ENCODE measurements at places on chromosomes 11 and 22.

GRCh38 chr11:77127920-77128691 lies at the start of gene MYO7A:
MYO7A (plus strand) TSS chr11:77128246; CDS start chr11:77130635, 2,389 bp downstream.
- DNase-seq, result no peak

DNA sequence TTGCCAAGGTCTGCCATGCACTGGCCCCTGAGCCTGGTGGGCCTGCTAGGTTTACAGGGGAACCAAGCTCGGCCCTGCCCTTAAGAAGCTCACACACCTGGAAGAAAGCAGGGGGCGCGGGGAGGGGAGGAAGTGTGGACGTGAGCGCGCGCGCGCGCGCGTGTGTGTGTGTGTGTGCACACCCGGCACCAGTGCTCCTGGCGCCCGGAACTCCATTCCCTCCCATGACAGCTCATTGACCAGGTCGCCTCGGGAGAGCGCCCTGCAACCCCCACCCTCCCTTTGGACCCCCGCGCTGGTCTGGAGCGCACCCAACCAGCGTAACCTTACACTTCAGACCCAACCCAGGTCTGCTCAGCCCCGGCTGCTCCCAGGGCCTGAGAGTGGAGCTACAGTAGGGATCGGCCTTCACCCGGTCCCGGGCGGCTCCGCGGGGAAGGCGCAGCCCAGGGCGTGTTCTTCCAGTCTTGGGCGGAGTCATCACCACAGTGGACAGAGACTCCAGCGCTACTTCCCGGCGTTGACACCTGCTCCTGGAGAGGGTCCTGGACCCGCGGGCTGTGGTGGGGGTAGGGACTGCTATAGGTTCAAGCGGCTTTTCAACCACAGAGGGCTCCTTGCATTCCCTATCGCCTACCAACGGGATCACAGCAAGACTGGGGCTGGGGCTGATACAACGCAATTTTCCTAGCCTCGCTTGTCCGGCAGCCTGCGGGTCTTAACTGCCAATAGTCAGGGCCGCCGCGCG lies 1.5 kb downstream of the GALNT18 start:
- no peak for DNase-seq

DNA sequence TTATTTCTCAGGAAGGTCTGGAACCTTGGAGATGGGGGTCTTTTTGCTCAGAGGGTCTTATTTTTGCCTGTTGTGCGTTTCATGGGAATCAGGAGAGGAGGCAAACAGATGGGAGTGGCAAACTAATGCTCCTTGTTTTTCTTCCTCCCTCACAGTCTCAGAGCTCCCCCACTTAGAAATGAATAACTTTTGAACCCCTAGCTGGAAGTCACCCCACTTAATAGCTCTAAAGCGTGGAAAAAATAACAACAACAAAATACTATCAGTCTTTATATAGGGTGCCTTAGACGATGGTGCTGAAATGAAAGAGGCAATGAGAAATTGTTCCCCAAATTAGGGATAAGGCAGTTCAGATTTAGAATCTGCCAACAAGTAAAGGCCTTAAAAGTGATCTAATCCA lies 76.8 kb upstream of the BDNF start:
- no peak for DNase-seq

GRCh38 chr11:67007126-67007525 lies 15.8 kb upstream of the SYT12 start:
- no peak for DNase-seq

DNA sequence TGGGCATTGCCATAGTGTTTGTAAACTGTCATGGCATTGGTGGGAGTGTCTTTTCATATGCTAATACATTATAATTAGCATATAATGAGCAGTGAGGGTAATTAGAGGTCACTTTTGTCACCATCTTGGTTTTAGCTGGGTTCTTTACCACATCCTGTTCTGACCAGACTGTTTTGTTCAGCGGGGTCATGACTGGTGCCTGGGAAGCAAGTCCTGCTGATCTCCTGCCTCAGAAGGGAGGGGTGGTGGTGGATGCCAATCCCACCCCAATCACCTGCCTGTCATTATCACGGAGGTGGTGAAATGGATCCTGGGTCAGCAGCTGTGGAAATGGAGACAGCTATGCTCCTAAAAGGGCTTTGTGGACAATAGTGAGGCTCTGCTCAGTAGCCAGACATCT lies 31.2 kb downstream of the IL18 start:
- DNase-seq, result no peak

DNA sequence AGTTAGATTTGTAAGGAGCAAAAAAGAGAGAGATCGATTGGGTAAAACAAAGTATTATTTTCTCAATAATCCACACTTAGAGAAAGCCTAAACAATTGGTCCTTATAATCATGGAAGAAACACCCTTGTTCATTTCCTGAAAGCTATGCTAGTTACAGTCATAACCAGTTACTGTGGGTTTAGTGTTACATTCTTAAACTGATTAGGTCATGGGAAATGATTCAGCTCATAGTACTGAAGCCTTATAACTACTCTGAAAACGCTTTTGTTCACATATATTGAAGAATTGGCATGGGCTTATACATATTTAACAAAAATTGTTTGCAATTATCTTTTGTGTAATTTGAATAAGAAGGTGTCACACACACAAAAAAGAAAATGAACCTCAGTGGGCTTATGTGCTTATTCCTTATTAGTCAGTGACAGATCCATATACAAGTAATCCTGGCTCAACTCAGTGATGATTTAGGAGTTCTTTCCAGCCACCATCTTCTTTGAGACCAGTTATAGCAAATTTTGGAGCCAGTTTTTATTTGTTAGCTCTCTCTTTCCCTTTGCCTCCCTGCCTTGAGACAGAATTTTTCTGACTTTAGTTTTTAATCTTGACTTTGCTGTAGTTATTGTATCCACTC lies 198.5 kb upstream of the CTSC start:
- no peak for DNase-seq

DNA sequence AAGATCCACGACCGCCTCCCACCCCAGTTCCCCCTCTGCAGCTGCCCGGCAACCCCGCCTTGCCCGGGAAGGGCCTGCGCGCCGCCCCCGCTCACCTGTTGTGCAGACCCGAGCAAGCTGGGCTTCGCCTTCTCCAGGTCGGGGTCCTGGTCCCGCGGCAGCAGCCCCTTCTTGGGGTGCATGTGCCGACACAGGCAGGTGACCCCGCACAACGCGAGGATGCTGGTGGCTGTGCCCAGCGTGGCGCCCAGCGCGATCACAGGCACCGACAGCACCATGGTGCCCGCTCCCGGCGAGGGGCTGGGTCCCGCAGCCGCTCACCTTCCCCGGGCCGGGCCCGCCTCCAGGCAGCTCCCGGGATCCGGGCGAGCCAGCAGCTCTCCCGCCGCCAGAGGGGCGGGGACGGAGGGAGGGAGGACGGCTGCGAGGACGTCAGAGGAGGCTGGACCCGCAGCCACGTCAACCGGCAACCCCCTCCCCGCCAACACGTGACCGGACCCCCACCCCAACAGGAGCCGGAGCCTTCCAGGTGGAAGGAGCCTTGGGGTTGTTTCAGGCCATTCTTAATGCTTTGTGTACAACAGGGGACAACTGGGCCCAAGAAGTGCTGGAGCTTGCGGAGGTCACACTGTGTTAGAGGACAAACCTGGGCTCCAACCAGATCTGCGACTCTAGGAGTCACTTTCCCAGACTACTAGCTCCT lies at the start of gene SYT13:
TSS of gene SYT13 (minus strand) at position 412 of the 703 bp plus-strand sequence. CDS start at position 278, 134 bp downstream.
- DNase-seq, result peak; percentile 1

- no peak for DNase-seq
These were observed 47.1 kb downstream of the ASCL2 start for GRCh38 chr11:2223153-2223794.

DNA sequence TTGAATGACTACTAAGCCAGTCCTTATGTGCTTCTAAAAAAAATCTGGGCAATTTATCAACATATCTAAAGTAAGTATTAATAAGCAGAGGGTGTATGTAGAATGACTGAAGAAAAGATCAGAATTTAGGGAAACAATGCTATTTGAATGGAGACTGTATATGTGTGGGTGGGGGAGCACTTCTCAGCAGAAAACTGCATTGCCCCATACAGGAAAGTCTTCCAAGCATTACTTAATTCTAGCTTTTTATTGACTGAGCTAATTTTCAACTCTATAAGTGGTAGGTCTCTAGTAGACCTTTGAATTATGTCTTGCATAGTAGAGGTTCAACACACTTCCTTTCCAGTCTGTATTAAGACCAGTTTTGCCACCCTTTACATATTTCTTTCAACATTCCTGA lies 41.7 kb downstream of the CASP12 start:
- no peak for DNase-seq

- DNase-seq, result no peak
These were observed 177.2 kb downstream of the INSC start for GRCh38 chr11:15291885-15292284.

DNA sequence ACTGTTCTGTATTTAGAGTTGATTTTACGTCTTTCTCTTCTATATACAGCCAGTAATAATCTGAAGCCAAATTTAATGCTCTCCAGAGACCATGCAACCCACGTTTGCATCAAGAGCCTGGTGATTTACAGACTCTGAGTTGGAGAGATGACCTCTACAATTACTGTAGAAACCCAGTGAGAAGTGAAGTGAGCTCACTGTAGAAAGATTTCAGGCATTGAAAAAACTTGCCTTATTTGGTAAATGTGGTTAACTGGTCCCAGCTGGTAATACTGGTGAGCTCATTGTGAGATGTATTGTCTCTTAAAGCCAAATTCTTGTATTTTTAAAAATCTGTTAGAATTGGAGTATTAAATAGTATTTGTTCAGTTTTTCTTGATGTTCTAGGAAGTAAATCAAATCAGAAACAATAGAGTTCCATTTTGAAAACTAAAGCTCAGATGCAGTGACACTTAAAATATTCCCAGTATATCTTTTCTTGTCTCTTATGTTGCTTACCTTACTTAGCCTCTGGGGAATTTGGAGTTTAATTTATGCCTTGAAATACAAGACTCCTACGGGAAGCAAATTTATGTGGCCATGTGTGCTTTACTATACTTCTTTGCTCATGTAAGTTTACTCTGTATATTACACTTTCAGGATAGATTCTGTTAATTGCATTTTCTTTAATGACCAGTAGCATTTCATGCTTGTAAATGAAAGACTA lies 189.9 kb downstream of the ARHGAP42 start:
- DNase-seq, result no peak

- no peak for DNase-seq
These were observed 99.5 kb downstream of the ZNF280B start for GRCh38 chr22:22408731-22409696.

DNA sequence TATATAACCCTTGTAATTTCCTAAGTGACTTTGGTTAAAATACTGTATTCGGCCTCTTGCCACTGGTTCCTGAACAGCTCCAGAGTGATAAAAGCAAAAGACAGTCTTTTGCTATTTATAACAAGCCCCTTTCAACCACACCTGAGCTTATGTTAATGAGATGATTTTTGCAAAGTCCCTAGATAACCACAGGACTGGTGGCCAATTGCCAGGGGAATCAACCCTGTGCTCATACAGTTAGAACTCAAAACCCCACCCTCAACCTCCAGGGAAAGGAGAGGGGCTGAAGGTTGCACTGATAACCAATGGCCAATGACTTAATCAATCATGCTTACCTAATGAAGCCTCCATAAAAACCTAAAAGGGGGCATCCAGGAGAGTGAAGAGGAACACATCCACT lies 77.9 kb downstream of the SIK3 start:
- DNase-seq, result no peak

DNA sequence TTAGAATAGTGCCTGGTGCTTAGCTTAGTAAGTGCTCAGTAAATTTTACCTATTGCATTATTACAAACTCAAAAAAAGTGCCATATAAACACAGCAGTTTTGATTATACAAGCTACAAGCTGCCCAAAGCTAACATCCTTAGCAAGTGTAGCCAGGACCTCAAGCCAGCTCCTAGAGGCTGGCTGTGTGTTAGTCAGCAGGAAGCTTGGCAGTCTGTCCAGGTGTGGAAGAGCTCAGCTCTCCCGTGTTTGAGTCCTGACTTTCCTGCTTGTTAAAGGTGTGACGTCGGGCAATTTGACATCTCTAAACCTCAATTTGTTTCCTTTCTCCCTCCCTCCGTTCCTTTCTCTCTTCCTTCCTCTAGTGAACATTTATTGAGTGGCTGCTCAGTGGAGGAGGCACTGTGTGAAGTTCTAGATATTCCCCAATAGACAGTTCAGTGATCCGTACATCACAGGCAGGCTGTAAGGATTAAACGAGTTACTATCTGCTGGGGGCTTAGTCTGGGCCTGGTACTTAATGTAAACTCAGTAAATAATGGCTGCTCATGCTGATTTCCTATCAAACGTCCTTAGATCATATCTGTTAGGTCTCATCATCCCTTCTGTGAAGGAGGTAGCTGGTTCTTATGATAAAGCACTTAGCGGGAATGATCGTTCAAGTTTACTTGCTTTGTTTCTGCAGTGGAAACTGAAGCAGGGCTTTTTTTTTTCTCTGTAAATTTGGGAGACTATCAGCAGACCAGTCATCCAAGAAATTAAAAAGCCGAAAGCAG lies 68.7 kb downstream of the PRR5L start:
- no peak for DNase-seq

GRCh38 chr11:61378713-61379313 lies 13.6 kb upstream of the TMEM216 start:
- DNase-seq, result no peak

DNA sequence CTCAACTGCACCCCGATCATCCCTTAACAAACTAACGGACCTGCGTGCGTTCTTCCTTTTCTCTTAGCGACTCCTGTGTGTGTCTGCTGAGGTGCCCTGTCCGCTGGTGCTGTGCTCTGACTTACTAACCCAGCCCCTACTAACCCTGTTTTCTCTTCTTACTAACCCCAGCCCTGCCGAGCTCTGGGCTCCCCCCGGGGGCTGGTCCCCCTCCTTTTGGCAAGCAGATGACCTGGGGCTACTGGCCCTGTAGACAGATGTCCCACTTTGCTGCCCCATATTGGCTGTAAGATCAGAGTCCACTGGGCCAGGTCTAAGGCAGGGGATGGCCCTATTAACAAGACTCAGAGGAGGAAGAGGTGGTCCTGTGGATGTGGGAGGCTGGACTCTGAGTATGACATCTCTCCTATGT lies 14.7 kb downstream of the MIAT start:
- DNase-seq, result no peak

DNA sequence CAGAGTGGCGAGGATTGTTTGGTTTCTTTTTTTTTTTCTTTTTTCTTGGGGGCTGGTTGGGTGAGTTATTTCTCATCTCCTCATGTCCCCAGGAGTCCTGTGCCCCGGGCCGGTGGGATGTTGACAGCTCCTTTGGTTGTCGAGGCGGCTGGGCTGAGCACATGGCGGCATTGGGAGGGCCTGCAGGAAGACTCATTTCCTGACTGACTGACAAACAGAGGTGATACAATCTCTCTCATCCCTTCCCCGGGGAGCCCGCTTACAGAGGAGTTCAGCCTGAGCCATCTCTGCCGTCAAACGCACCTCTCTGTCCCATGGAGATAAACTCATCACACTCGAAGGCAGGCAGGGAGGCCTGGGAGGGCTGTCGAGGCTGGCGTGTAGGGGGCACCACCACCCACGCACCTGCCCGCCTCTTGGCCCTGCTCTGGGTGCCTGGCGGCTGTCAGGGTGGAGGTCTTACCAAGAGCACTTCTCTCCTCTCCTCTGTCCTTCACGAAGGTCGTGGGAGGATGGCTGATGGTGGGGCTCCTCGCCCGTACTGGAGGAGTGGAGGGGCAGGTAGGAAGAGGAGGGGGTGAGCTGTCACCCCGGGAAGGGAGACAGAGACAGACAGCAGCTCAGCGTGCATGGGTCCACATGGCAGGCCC lies 60.0 kb upstream of the NECTIN1 start:
- no peak for DNase-seq
